ENCODE measurements at places on chromosomes 12 and 14.

DNA sequence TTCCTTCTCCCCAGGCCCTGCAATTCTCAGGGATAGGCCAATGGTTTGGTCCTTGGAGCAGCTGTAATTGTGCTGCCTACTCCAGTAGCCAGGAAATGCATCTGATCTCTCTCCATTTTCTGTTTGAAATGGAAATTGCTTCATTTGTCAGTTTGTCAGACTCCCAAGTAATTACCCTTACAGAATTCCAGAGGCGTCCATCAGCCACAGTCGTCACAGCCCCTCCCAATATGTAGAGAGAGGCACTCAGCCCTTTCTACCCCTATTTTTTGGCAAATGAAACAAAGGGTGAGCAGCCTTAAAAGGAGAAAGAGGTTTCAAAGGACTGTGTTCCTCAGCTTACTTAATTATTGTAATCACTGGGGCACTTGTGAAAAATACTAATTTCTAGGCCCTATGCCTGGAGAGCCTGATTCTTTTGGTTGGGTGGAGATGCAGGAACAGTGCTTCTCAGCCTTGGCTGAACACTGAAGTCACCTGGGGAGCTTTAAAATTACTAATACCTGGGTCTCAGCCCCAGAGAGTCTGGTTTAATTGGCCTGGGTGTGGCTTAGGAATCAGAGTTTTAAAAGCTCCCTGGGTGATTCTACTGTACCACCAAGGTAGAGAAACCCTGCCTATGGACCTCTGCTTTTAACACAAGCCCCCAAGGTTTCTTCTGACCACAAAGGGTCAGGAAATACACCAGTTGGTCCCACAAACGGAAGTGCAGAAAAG, 190.0 kb downstream of the EMP1 start:
- no peak for DNase-seq

GRCh38 chr12:20798554-20798953, 12.0 kb upstream of the SLCO1B3 start:
- DNase-seq: no peak

GRCh38 chr12:29796823-29797263, 13.1 kb upstream of the TMTC1 start:
- DNase-seq: no peak

DNA sequence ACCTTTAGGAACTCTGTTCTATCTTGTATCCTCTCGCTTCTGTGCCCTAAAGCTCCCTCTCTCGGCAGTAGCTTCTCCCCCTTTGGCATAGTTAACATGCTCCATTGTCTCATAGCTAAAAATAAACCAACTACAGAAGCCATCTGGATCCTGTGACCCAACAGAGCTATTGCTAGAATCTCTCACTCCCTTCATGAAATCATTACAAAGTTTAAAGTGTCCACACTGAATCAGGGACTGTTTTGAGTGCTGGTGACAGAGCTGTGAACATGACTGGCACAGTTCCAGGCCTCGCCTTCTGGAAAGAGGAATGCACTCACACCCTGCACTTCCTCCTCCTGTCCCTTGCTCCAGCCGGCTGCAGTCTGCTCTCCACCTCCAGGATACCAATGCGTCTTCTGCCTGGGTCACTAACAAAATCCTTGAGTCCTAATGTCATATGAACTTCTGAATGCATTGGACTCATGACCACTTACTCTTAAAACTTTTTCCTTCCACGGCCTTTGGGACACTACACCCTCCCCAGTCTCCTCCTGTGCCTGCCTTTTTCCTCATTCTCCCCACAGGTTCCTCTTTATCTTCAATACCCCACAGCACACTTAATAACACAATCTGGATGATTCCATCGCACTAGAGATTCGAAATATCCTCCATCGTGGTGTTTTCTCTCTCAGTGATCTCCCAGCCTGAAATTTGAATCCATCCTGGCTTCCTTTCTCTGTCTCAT, 13.2 kb downstream of the PLBD1 start:
- DNase-seq: no peak

All from activated T-cell treated with anti-CD3 and anti-CD28 coated beads, Interleukin-2, amount 50 U/mL, for 72 hours (primary cell).